Activated CD8-positive, alpha-beta T cell treated with anti-CD3 and anti-CD28 coated beads for 36 hours (primary cell): ENCODE measurements at places on chromosomes 2 and 18. TPM values are rescaled to one million over a fixed set of nuclear protein-coding genes. Genes with fewer than 3 reads are reported as not detected.

The EN1 gene
- not detected for total RNA-seq

The ATOH8 gene
- total RNA-seq, result not detected

The LIMS2 gene
- 23.6 TPM for total RNA-seq

DNA sequence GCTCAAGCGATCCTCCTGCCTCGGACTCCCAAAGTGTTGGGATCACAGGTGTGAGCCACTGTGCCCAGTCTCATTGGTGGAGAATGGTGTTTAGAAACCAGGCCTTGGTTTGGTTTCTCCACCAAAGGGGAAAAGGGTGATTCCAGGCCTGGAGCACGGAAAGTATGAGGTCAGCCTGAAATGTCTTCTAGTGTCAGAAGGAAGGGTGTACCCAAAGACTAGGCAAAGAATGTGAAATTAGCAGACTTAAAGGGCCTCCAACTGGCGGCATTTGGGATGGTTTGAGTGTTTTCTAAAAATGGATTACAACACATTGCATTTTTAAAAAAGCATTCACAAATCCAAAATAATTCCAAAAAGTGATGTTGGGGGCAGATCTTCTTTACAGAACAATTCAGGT lies 139.6 kb downstream of the SH3BP4 start:
- no peak overlapping the region for H3K4me3 ChIP-seq
- H3K4me1 ChIP-seq, result no peaks in the 10 kb centered on the region
- H3K27ac ChIP-seq, result no peak overlapping the region
- H3K27me3 ChIP-seq, result peaks cover 7% of the 10 kb centered on the region
- no peak for DNase-seq

GRCh38 chr2:188473306-188473705 lies 181.6 kb downstream of the GULP1 start:
- H3K4me3 ChIP-seq, result no peak overlapping the region
- no peaks in the 10 kb centered on the region for H3K4me1 ChIP-seq
- H3K27me3 ChIP-seq, result no peaks in the 10 kb centered on the region
- H3K36me3 ChIP-seq, result no peaks in the 10 kb centered on the region
